ENCODE measurements at places on chromosomes 13 and 19.

DNA sequence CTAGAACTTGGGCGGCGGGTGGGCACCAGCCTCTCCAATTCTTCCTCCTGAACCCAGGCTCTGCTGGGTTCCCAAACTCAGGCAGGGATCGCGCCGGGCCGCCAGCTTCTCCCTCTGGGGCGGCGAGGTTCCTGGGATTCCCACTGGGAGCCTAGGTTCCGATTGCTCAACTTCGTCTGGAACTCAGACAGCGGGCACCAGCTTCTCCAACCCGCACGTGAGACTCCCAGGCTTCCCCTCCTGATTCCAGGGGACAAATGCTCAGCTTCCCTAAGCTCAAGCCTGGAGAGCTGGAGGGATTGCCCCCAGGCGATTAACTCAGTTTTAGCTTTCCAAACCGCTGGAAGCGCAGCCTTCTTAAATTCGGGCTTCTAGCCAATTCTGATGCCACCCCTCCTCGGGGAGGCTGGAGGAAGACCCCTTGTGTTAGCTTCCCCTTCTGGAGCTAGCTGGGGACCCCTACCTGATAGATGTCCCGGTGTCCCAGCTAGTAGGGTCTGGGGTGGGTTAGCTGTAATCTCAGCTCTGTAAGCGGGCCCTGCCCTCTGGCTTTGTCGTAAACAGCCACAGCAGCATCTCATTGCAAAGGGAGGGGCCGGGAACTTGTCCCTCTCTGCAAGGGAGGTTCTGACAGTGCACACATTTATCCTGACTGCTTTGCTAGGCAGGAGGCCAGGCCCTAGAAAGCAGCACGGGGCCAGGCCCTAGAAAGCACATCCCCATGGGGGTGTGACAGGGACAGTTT, 671 bp downstream of the MCOLN1 start:
- no peak for DNase-seq

DNA sequence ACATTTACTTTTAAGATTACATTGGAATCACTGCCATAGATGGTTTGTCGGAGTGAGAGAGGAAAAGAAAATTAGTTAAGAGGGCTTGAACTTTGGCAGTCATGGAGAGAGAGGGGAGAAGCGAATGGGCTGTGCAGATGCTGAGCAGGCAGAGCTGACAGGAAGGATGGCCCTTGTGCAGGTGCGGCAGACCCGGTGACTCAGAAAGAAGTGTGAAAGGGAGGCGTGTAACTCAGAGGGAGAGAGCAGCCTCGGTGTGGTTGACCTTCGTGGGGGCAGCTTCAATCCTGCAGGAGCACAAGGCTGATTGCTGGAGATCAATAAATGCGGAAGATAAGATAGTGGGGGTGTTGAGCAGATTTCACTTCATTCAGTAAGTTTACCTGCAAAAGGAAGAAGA, 76.9 kb downstream of the TNFSF13B start:
- no peak for DNase-seq

- DNase-seq, result peak; percentile 8
Measured at GRCh38 chr13:92461831-92462230, 764.8 kb upstream of the GPC6 start.

GRCh38 chr19:35081201-35081600, 34.4 kb upstream of the FXYD3 start:
- DNase-seq, result no peak

DNA sequence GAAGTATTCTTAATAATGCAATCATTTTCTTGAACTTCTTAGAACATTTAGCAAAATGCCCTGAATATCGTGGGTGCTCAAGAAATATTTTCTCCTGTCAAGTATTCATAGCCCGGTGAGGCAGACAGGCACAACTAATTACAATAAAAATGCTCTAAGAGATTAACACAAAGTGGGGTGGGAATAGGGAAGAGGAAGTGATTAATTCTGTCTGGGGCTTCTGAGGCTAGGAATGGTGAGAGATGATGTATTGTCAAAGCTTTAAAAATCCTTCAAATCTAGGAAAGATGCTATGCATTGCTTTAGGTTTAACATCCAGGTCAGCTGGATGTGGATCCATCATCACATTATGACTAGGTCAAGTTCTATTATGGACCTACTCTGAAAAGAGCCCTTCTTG, 66.9 kb upstream of the POSTN start:
- DNase-seq, result no peak

DNA sequence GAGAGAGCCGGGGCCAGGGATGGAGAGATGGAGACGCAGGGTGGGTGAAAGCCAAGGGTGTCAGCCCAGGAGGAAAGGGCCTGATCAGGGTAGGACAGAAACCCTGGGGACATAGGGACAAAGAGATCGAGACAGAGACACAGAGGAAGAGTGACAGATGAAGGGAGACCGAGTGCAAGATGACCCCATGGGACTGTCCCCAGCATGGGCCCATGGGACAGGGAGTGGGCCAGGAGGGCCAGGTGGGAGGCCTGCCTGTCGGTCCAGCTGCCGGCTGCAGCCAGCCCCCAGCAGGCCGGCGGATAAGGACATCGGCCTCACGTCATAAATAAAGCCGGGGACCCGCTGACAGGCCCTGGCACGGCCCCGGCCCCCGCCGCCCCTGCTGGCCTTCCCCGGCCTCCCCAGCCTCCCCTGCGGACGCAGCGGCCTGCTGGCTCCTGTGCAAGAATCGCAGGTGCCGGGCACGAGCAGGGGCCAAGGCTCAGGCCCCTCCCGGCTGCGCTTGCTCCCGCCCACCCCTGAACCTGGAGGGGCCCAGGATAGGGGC, 6.3 kb downstream of the REX1BD start:
- DNase-seq, result no peak

DNA sequence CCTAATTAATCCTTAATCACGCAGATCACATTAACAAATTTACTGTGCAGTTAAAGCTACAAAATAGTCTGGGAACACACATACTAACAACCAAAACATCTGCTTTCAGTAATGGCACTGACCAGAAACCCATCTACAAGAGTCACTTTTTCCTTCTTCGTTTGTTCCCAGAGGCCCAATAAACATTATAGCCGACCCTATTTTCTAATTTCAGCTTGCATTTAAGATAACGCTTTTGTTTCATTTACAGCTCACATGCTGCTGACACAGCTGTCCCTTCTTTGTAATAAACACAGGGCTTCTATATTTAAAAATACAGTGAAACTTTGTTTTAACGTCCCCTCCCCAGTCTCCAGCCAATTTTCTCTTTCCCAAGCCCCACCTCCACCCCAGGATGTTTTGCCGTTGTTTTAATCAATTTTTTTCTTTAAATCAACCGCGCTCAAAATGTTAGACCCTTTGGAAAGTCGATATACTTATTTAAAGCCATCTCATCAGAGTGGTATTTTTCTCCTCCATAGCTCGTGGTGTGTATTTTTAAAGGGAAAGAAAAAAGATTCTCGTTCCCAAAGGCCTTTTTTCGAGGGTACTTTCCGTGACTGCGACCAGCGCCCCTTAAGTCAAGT, 1.7 kb upstream of the WBP4 start:
- no peak for DNase-seq

DNA sequence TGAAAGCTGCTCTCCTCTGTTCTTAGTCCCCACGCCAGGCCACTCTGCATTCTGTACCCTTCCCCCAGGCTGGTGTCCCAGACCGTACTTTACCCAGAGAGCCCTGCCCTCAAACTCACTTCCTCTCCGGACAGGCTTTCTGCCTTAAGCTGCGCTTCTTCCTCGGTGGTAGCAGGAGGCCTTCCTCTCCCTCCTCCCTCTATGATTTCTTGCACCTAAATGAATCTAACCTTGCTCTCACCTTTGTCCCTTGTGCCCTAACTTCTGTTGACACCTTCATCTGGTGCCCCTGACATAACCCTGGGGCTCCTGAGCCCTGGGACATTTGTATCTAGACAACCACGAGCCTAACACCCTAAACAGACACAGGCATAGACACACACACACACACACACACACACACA, 29.6 kb upstream of the CEACAM21 start:
- no peak for DNase-seq

GRCh38 chr19:3167533-3168272, 10.9 kb upstream of the S1PR4 start:
- no peak for DNase-seq

- peak; percentile 27 for DNase-seq
Measured at GRCh38 chr13:22561581-22561980, 619.2 kb upstream of the SGCG start.

DNA sequence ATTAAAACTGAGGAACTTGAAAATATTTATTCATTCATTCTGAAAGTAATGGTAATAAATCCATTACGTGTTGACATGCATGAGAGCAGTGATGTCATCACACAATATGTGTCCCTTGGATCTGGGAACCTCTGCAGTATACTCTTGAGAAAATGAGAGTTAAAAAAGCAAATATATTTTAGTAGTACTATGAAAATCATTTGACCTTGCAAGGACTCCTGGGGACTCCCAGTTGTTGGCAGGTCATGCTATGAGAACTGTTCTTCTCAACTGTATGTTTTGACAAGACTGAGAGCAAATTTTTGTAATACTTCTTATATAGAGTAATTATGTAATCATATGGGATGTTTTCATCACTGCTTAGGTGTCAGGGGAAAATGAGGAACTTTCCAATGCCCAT, 249.4 kb downstream of the PCCA start:
- DNase-seq, result no peak
